Lower leg skin (tissue), 4 donors: ENCODE measurements at places on chromosomes 5 and 9. TPM values are rescaled to one million over a fixed set of nuclear protein-coding genes. Genes with fewer than 3 reads are reported as not detected.

The LMX1B gene
- total RNA-seq: 5.9 TPM

The IGFBPL1 gene
- total RNA-seq: not detected

The LRRC19 gene
- not detected for total RNA-seq

The LURAP1L gene
- total RNA-seq: 9.1 TPM

DNA sequence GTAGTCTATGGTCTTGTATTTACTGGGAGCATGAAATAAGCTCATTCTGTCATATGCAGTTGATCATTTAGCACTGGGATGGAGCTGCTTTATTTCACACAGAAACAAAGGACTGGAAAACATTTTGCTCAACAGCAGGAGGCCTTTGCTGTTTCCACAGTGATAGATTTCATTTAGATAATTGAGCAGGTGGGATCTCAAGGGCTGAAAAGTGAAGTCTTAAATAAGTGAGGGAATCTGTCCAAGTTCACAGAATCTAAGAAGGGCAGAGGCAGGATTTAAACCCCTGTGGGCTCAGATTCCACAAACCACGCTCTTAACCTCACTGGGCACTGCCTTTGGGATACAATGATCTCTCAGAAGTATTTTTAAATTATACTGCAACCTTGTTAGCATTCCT is 47.8 kb downstream of the PRLR start:
- DNase-seq: no peak

- no peak for DNase-seq
Measured at GRCh38 chr5:43802119-43802518, 199.1 kb downstream of the NNT start.

DNA sequence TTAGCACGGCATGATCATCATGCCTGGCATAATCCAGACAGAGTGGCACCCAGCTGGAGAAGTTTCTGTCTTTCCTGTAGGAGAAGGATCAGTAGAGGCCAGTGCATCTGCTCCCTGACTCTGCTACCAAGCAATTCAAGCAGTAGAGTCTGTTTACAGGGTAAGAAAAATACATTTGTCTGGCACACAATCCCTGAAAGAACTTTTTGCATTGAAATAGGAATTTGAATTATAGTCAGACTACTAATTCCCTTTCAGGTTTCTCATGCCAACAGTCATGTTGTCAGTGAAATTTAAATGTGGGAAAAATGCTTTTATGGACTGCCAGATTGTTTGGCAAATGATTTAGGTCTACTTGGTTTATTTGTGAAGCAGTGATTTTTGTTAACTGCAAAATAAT is 125.6 kb downstream of the RAB3C start:
- DNase-seq: no peak

DNA sequence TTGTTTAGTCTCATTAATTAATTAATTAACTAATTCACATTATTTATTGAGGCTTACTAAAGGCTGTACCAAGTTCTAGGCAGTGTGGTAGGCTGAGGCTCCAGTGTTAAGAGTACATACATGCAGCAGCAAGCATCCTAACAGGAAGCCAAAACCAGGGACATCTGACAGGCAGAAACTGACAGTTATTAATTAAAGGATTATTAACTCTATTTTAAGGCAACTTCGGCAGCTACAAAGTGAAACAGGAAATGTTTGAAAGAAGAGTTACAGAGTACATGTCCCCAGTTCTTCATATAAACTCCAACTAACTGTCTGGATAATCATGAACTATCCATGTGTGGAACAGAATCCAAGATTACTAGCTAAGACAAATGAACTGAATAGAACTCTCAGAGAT is 39.3 kb upstream of the GABRB2 start:
- DNase-seq: no peak

DNA sequence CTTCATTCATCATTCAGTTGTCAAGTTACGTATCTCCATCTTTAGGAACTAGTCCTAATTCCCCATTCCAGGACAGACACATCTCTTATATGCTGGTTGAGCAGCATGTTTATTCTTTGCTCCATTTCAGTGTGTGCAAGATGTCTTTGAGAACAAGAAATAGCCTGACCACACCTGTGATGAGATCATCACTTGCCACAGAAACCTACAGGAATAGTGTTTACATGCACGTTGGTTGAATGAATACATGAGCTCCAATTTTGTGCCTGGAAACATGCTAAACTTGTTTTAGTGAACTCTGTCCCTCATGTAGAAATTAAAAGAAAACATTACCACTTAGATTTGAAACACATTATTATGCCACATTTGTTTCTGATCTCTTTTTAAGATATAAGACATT is 489.1 kb downstream of the CDH18 start:
- no peak for DNase-seq

DNA sequence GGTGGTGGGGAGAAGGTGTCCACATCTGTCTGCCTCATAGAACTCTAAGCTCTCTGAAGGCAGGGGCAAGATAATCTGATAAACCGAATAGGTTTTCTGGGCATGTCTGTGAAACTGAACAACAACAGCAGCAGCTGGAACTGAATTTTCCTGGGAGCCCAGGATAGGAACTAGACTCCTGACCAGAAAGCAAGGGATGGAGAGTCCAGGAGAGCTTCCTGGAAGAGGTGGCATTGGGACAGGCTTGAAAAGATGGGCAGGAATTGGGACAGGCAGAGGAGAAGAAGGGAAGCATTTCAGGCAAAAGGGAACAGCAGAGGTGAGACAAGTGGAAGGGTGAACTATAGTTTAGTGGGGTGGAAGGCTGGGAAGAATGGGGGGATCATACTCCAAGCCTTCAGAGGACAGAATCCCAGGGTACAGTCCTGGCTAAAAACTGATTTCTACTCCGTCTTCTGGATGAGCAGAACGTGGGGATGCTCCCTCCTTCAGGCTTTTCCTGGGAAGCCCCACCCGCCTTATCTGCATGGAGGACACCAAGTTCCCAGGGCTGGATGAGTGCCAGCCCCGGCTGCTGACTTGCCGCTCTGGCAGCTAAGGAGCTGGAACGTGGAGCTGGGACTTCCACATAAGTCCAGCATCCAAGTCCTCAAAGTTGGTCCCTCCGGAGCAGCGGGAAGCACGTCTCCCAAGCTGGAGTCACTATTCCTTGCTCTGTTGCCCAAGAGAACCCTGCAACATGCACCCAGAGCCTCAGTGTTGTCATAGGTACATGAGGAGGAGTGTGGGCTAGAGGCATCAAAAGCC is 13.9 kb upstream of the KIF12 start:
- DNase-seq: peak; percentile 81

- DNase-seq: peak; percentile 18
Measured at GRCh38 chr5:109105631-109106267, 304.0 kb downstream of the PJA2 start.

- DNase-seq: no peak
Measured at GRCh38 chr5:75736273-75736672, 19.0 kb upstream of the POC5 start.
